Activated T-cell treated with anti-CD3 and anti-CD28 coated beads, Interleukin-2, amount 50 U/mL, for 1 hour (primary cell): ENCODE measurements at places on chromosomes 4 and X.

GRCh38 chr4:111512081-111512783, 633.0 kb upstream of the FAM241A start:
- no peak for DNase-seq

GRCh38 chr4:144449611-144450010, 196.3 kb upstream of the HHIP start:
- DNase-seq = no peak

- DNase-seq = no peak
Observed at GRCh38 chr4:5054532-5054931, 3.3 kb downstream of the STK32B start.

GRCh38 chr4:10055871-10056270, 34.6 kb upstream of the SLC2A9 start:
- DNase-seq = no peak

GRCh38 chr4:181004056-181004455, 1239.1 kb upstream of the TENM3 start:
- no peak for DNase-seq

DNA sequence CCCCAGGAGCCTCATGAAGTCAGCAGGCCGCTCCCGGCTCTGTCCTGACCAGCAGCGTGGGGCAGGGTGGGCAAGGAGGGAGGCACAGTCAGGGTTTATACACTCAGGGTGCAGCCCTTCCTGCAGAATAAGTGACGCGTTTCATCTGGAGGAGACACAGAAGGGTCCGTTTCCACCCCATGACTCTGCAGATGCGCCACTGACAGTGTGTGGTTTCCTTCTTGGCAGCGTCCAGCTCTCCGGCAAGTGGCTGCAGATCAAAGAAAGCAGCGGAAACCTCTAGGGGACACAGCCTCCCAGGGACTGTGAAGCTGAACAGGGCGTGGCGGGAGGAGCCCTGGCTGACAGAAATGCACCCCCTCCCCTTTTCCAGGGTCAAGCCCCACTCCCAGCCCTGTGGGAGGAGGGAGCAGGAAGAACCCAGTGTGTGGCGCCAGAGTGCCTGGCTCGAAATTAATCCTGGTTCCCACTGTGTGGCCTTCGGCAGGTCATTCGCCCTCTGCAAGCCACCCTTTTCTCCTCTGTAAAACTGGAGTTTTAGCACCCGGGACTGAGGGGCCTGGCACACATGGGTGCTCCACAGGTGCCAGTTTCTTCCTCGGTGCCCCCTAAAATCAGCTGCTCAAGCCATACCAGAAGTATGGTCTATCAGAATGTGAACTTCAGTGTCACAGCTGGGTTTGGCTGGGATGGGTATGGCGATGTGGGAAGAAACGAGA, 17.3 kb upstream of the TBC1D14 start:
- peak; percentile 32 for DNase-seq

GRCh38 chrX:130105244-130105643, 5.1 kb downstream of the ELF4 start:
- DNase-seq = no peak

DNA sequence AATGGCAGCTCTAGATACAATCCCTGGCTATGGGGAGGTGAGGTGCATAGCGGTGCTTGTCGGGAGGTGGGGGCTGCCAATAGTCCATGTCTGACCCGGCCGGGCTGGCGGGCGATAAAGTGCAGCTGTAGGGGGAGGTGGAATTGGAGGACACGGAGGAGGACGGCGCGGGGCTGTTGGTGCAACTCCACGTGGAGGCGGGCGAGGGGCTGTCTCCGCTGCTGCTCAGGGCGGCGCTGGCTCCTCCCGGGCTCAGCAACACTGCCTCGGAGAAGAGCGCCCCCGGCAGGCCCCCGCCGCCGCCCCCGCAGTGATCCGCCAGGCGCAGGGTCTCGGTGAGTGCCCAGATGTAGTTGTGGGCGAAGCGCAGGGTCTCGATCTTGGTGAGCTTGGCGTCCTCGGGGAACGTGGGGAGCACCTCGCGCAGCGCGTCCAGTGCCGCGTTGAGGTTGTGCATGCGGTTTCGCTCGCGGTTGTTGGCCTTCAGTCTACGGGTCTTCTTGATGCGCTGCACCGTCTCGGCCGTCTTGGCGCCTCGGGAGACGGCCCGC, 1.3 kb downstream of the NEUROG2 start:
- no peak for DNase-seq

DNA sequence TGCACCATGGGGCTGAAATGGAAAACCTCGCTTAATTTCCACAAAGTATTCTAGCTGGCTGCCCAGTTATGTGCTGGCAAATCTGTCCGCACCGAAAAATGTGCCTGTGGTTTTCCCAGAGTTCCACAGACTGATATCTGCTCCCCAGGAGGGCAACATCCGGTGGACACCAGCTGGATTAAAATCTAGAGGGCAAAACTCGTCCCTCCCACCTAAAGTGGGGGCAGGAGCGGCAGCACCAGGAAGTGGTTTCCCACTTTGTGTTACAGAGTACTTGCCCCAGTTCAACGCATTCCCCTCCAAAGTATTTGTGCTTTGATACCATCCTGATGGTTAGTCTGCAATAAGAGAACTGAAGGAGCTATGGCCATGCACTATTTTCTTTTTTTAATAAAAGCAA, 187.6 kb downstream of the TSPAN5 start:
- no peak for DNase-seq

DNA sequence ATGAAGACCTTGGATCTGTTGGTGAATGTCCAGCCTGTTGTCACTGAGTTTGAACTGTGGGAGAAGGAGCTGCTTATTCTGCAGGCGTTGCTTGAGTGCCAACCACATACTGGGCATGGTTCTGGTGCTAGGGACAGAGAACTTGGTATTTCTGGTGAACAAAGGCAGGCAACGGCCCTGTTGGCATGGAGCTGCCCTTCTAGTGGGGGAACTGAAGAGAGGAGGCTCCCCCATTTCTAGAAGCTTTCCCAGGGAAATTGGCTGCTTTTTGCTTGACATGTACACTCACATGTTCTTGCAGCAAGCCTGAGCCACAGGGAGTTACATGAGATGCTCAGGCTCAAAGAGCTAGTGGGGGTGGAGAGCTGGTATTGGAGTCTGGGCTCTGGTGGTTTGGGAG, 8.9 kb upstream of the CD38 start:
- no peak for DNase-seq

DNA sequence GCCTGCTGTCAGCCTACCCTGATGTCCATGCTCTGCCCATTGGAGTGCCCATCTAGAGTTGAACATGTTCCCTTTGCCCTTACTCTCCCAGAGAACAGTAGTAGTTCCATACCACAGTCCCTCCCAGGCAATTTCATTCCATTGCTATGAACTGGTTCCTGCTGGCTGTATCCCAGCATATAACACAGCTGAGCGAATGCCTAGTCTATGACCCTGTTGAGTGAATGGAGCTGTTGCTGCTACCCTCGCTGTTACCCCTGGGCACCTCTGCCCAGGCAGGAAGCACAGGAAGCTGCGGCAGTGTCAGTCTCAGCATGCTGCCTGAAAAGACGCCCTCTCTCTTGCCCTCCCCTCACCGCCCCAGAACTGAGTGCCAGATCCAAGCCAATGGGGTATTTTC, 73.3 kb downstream of the SOX3 start:
- DNase-seq = no peak

DNA sequence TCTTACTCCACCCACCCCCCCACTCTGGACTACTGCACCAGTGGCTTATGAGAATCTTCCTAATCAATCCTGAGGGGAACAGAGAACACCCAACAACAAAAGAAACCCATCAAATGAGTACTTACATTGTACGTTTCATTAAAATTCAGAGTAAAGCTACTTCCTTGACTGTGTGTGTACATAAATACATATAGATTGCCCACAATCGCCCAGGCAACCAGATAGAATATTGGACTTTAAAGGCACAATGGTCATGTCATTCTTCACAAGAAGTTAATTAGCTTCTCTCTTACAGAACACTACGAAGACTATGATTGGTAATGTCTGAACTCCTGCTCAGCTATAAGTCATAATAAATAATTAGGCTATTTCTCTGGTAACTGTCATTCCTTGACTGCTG, 12.2 kb upstream of the ATP11C start:
- no peak for DNase-seq

- no peak for DNase-seq
Observed at GRCh38 chr4:3518941-3519340, 13.3 kb downstream of the LRPAP1 start.

DNA sequence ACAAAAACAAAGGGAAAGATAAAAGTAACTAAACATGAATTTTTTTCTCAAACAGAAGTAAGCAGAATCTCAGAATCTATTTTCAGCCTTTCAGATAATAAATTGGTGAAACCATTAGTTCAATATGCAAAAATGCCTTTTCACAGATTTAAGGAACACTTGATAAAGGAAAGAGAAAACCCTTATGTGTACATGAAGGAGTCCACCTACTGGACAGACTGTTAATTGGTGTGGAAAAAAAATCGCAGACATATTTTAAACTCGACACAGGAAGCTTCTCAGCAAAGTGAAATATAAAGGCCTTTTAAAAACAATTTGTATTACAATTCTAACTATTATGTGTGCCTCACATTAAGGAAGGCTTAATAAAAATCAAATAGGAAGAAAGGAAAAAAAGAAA, 22.3 kb downstream of the COX7B2 start:
- no peak for DNase-seq

DNA sequence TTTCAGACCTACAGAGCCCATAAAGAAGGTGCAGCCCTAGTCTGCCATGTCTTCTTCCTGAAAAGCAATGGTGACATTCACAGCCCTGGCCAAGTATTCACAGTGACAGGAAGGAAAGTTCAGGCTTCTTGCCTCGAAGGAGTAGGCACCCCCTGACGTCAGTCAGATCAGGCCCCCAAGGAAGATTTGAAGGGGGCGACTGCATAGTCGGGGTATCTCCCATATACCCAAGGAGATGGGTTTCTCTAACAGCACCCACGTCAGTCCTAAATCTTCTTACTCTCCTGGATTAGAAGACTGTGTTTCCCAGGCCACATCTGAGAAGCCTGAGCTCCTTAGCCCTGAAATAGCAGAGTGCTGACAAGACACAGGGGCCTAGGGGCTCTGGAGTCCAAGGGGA, at the start of gene PPEF2:
Gene PPEF2, minus strand, starts transcription at position 101 of the 400 bp plus-strand sequence. CDS start 6,127 bp downstream, outside the sequence.
- DNase-seq = no peak

GRCh38 chrX:1593286-1594271, 2.2 kb downstream of the AKAP17A start:
- peak; percentile 19 for DNase-seq

DNA sequence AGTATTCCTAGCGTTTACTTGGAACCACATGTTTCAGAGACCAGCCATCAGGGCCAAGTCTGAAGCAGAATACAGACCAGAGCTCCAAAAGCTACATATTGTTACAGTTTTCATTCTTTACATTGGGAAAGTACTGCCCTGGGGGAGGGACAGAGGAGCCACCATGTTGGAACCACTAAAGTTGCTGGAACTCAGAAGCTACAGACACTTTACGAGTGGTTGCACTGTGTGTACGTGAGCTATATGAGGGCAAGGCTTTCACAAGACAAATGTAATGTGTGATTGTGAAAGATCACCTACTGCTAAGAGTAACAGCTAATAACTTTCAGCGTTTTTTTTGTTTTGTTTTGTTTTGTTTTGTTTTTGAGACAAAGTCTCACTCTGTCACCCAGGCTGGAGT, 11.7 kb downstream of the GPC3 start:
- DNase-seq = no peak

DNA sequence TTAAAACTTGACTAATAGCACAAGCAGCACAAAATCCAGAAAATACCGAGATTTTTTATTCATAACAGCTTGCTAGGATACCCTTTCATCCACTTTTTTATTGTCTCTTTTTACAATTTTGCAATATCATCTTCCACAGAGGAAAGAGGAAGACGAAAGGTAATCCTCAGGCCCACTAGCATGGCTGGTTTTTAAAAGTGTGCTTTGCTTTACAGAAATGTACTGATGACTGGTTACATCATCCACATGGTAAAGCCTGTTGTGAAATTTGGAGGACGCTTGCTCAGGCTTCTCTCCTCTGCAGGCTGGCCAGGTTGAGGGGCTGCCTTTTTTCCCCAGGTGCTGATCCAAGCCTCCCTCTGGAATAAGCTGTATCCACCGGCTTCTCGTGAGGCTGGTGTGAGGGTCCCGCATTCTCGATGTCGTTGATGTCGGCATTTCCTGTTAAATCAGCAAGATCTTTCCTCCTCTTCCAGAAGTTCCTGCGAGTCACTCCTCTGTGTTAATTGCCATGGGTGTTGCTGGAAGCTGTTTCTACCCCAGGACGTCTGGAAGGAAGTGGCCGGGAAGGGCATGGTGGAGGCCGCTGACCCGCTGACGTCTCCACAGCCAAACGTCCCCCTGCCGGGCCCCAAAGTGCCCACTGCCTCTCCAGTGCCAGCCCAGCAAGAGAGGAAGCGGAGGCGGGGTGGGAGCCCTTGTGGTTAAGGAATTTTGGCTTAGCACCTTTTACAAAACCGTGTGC, 5.8 kb upstream of the DGKQ start:
- no peak for DNase-seq

DNA sequence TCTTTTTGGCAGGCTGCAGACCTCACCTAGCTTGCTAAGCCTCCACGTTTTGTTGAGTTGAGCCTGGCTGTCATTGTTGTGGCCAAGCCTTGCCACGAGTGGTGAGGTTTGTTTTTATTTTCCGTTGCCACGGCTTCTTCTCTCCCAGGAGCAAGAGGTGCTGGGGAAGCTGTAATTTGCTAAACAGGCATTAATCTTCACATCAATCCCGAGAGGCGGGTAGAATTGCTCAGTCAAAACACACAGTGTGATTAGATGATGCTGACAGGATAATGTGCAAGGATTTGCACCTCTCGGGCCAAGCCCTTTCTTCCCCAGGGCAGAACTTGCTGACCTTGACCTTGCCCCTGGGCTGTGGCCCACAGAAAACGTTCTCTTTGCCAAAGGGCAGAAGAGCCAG, 72.2 kb upstream of the ATP6AP2 start:
- no peak for DNase-seq

GRCh38 chr4:117575850-117576249, 458.4 kb upstream of the NDST3 start:
- no peak for DNase-seq
